Naive B cell (primary cell): ENCODE measurements at places on chromosomes 2 and 18.

GRCh38 chr2:134372611-134373131, 118.8 kb downstream of the MGAT5 start:
- DNase-seq: no peak

GRCh38 chr18:26574958-26575864, 26.9 kb upstream of the KCTD1 start:
- no peak for DNase-seq

GRCh38 chr18:36066686-36067054, 689 bp downstream of the RPRD1A start:
- DNase-seq: no peak

- no peak for DNase-seq
Measured at GRCh38 chr18:13380691-13381070, 162.1 kb downstream of the LDLRAD4 start.
